Fibroblast of the aortic adventitia (primary cell): ENCODE measurements at places on chromosomes 6 and 20. TPM values are rescaled to one million over a fixed set of nuclear protein-coding genes. Genes with fewer than 3 reads are reported as not detected.

GRCh38 chr6:130560231-130560630 lies 194.4 kb downstream of the TMEM200A start:
- peak; percentile 24 for DNase-seq

DNA sequence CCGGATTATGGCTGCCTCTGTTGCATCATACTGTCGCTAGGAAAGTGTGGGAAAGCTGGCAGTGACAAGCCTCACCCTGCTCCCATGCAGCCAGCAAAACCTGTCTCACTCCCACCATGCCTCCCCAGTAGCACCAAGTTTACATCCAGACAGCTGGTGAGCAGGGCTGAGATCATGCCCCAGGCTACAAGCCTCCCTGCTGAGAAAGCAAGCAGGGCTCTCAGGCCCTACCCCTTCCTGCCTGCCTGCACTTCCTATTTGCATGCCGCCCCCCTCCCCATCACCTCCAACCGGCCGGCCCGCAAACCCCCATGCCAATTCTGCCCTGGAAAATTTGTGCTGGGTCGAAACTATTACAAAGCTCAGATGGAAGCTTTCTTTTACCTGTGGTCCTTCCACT lies 408.2 kb upstream of the FKBP1C start:
- no peak for DNase-seq

- DNase-seq: peak; percentile 64
Observed at GRCh38 chr6:32047855-32048766, 9.9 kb downstream of the CYP21A2 start.

Gene MUCL3
- total RNA-seq: under 0.01 TPM in 1 of 2 replicates, not detected in the other

Gene EYS
- total RNA-seq: 0.09 TPM in 1 of 2 replicates, not detected in the other

Gene PROKR2
- total RNA-seq: not detected in 2 replicates
